ENCODE measurements at places on chromosomes 1 and 21.

GRCh38 chr1:196178083-196178635 lies 430.1 kb downstream of the KCNT2 start:
- no peak for DNase-seq

DNA sequence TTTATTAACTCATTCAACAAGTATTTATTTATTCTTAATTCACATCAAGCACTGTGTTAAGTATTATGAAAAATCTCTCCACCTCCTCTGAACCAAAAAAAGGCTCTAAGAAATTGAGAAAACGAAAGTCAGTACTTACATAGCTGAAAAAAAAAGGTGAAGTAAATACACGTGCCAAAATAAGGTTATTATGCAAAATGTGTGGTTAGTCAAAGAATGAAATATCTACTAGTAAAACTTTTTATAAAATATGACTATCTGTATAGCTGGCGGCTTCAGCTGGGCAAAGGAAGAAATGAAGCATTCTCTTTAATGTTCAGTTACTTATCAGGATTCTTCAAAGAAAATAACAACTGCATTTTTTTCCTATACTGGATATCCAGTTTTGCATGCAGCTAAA lies 35.5 kb upstream of the ASPM start:
- DNase-seq, result no peak

- no peak for DNase-seq
These were observed 3.3 kb downstream of the PLK3 start for GRCh38 chr1:44803312-44804095.

- no peak for DNase-seq
These were observed 5.7 kb upstream of the CAP1 start for GRCh38 chr1:40034869-40035268.

GRCh38 chr1:247373721-247374141 lies 42.1 kb upstream of the ZNF496 start:
- DNase-seq, result peak; percentile 30

DNA sequence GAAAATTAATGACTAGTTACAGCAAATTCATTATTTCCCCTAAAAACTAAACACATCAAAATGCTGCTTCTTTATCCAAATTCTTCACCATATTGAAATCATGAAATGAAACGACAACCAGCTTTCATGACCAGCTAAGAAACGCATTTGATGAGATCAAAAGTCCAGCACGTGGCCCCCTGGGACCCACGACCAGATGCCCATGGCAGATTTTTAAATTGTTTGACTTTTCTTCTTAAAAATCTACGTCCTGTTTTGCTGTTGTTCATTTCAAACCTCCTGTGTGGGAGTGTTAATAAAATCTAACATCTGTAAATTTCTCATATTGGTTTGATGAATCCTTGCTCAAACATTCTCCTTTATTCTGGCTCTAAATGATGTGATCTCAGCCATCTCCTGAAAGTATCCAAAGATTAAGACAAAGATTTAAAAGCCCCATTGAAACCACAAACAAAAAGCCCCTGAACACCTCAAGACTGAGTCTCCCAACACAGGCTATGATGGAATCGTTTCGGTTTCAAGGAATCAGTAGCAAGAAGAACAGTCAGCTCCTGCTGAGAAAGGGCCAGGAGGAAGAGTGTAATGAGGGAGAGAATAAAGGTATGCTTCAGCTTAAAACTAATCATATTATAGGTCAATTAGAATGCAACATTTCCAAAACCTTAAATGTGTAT lies 523.6 kb downstream of the SMYD3 start:
- DNase-seq, result no peak

GRCh38 chr1:42973286-42973685 lies 14.6 kb upstream of the SLC2A1 start:
- no peak for DNase-seq

DNA sequence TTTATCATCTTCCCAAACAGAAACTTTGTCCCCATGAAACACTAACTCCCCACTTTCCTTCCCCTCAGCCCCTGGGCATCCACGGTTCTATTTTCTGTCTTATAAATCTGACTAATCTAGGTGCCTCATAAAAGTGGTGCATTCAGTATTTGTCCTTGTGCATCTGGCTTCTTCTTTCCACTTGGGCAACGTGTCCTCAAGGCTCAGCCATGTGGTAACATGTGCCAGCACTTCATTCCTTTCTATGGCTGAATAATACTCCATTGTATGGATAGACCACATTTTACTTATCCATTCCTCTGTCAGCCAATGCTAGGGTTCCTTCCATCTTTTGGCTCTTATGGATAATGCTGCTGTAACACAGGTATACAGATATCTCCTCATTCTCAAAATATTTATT lies 305.0 kb upstream of the RUNX1 start:
- no peak for DNase-seq

DNA sequence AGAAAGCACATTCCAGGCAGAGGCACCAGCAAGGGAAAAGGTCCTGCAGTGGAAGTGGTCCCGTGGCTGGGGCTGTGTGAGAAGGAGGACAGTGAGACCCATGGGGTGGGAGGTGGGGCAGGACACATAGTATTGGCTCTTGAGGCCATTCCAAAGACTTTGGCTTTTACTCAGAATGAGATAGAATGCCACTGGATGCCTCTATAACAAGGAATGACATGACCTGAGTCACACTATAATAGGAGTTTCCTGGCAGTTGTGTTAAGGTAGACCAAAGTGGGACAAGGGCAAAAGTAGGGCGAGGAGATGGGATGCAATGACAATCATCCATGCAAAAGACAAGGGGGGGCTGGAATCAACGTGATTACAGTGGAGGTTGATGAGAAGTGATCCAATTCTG lies 24.7 kb upstream of the LAMC2 start:
- DNase-seq, result no peak

DNA sequence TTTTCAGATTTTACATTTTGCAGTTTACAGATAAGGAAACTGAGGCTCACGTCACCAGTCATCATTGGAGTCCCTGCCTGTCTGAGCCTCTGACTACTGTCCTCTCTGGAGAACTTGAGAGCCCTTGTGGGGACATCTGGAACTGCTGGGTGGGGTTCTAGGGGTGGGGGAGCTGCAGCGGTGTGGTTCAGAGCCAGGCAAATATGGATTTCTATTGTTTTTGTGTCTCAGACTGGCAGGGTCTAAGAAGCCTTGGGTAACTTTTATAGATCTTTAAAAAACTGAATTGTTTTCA lies 46.9 kb downstream of the IER5 start:
- DNase-seq, result no peak

- DNase-seq, result no peak
These were observed 174.2 kb downstream of the PTPRU start for GRCh38 chr1:29410476-29410875.

GRCh38 chr1:62285984-62286785 lies 33.0 kb downstream of the KANK4 start:
- DNase-seq, result no peak

GRCh38 chr1:161000736-161001480 lies 20.0 kb downstream of the F11R start:
- DNase-seq, result no peak

DNA sequence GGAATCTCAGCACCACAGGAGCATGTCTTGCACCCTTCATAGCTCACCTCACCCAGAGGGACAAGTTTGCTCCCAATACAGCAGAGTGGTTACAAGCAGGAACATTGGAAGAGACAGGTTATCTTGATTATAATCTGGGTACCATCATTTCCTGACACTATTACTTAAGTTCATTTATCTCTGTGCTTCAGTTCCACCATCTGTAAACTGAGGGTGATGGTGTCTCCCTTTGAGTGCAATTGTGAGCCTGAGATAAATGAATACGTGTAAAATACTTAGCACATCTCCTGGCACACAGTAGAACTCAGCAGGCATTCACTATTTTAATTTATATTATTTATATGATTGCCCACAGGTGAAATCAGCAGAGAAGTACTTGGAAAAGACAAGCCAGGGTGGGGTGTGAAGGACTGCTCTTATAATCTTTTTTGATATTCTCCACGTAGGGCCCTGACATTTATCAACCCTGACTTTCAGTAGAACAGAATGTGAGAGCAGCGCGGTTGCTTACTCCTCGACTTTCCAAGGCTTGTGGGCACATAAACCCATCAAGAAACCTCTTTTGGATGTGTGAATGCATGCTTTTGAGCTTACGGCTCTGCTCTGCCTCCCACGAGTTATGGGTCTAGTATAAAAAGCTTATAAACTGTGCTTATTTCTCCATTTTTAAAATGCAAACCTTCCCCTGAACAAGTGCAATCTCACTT lies 34.9 kb downstream of the DUSP10 start:
- no peak for DNase-seq

GRCh38 chr1:14500041-14500440 lies 98.4 kb upstream of the KAZN start:
- DNase-seq, result no peak

DNA sequence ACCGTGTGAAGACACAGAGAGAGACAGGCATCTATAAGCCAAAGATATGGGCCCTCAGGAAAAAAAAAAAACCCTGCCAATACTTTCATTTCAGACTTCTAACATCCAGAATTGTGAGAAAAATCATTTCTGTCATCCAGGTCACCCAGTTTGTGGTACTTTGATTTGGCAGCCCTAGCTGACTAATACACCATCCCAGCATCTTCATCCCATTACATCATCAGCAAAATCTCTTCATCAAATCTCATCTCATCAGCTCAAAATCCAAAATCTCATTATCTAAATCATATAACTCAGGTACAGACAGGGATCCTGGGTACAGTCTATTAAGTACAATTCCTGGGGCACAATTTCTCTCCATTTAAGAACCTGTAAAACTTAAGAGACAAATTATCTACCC lies 51.9 kb upstream of the GJA8 start:
- DNase-seq, result no peak

DNA sequence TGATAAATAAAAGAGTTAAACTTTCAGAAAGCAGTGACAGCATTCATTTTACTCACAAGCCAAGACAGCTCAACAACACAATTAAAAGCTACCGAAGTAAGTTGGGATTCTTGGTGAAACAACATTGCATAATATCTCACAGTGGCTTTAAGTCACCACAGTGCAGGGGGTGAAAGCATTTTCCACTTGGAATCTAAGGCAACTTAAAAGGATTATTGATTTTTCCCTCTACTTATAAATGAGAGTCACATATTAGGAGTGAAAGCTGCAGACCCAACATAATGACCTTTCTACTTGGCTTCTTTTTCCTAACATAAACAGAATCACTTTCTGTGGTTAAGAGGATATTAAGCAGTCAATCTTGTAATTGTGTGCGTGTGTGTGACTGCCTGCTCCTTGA lies 536.6 kb upstream of the CXADR start:
- no peak for DNase-seq
